ENCODE measurements at places on chromosomes 1 and 21.
A peak's percentile ranks its signal among the peaks of the same experiment; 100 is the strongest.

DNA sequence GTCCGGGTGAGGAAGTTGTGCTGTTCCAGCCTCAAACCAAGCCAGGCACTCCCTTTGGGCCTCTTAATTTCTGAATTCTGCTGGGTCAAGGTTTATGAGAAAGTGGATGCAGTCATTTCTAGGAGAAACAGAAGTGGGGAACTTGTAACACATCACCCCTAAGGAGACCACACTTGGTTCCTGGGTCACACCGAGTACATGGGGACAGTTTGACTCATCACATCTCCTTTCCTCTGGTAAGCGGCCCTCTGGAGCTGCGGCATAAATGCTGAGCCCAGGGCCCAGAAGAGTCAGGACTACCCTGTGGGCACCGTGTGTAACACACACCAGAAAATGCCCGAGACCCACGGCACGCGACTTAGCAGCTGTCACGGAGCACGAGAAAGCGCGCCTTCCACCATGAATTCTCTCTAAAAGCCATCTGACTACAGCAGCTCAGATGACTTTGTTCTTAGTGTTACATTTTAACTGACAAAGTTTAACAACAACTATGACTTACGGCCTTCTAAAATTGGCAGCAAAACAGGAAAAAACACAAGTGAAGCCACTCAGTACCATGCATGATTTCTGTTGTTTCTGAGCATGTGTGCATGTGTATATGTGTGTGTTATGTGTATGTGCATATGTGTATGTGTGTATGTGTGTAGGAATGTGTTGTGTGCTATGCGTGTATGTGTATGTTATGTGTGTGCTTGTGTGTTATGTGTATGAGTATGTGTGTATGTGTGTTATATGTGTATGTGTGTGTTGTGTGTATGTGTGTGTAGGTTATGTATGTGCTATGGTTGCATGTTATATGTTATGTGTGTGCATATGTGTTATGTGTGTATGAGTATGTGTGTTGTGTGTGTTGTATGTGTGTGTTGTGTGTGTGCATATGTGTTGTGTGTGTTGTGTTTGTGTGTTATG is 50.8 kb downstream of the TOMM20 start:
- DNase-seq: peak; percentile 12

GRCh38 chr1:107057197-107058133 is 991 bp downstream of the PRMT6 start:
- peak; percentile 43 for DNase-seq

DNA sequence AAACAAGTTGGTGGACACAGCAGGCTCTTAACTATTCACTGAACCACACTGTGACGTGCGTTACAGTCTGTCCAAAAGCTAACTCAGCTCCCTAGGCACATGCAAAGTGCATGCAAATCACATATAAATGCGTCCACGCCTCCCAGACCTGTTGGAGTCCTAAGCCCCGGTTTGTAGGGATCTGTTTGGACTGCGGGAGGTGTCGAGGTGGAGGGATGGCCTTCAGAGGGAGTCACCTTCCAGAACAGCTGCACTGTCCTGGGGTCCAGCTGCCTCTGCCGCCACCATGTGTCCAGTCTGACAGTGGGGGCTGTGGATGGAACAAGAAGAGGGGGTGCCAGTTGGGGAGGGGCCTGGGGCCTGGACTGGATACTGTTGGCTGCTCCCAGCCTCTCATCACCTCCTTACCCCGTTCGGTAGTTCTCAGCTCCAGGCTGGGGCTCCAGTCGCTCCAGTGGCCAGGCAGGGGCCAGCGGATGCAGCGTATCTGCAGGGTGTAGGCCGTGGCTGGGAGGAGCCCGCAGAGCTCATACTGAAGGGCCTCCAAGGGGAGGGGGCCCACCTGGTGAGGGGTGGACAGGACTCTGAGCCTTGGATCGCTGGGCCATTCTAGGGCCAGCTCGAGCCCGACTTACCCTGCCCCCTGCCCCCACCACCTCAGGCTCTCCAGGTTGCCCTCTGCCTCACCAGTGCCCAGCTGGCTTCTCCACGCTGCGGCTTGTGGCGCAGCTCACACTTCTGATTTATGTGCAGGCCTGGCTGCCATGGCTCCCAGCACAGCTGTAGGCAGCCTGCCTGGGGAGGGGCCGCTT is 7.9 kb upstream of the MRPS15 start:
- DNase-seq: no peak

DNA sequence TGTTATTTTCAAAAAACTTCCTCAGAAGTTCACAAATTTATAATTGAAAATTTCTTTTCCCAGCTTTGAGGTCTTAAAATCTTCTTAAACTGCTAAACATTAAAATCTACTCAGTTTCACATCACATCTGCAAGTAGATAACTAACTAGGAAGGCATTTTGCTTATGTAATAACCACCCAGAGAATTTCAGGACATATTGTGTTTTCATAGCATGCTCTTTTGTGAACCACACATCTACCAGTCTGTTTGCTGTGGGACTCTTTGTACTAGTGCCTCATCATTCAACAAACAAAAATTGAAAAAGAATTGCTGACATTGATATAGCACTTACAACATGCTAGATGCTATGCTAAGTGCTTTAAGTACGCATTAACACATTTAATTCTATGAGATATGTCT is 31.6 kb upstream of the C1orf146 start:
- no peak for DNase-seq

DNA sequence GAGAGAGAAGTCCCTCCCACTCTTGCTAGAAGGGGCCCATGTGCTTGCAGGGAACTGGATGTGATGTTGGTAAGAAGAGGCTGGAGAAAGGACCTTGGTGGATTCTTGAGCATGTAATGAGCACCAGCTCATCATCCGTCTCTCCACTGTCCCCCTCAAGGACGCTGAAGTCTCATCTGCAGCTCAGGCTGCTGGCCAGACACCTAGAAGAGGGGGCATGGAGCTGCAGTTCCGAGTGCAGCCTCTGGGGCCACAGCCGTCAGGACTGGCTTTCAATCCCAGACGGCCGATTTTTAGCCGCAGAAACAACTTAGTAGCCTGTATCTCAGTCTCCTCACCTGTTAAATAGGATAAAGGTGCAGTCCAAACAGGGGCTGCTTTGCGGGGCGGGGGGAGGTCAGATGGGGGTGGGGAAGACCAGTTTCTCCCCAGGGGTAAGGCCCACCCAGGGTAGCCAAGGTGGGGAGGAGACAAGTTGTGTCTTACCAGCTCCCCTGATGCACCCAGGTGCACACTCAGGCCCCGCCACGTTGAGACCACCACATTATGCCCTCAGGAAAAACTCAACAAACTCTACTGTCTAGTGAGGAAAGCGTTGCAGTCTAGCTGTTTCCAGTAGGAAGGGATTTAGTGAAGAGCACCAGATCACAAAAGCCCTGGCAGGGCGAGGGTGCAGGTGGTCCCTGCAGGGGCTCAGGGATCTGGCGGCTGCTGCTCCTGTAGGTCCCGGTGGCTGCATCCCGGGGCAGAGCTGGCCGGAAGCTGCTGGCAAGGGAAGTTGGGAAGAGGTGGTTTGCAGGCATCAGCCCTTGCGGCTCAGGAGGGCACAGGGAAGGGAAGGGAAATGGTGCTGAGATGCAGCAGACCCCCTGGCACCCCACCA is 29.5 kb downstream of the LDLRAP1 start:
- peak; percentile 49 for DNase-seq
